ENCODE measurements at places on chromosomes 3 and 15.

DNA sequence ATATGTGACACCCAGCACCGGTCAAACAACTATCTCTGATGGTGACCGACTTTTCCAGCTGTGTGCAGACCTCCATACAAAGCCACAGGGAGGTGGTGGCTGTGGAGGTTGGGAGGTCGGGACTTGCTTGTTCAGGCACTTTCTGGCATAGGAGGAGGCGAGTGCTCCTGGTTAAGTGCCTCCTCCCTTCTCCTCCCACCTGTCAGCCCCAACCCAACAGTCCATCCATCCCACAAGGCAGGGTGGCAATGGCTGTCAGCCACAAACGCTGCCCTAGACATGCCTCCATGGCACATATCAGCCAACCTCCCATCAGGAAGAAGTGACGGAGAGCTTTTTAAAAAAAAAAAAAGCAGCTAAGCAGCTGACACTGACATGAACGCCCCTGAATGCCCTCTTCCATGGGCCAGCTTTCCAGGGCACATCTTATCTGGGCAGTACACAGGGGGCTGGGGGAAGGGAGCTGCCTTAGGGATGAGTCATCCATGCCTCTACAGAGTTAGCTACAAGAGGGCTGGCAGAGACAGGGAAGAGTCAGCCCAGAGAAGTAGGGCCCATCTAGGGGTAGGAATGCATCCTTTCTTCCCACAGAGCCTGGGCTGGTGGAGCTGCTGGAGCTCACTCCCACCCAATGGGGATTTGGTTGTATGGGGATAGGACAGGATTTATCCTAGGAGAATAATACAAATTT lies 41.2 kb downstream of the CCDC12 start:
- DNase-seq: peak; percentile 92

GRCh38 chr15:63037976-63038720 lies 4.4 kb upstream of the TPM1 start:
- DNase-seq: no peak

- DNase-seq: no peak
Observed at GRCh38 chr15:79051029-79051428, 39.6 kb downstream of the RASGRF1 start.

GRCh38 chr15:52233405-52233804 lies 42.2 kb upstream of the GNB5 start:
- DNase-seq: no peak

GRCh38 chr15:75182187-75183131 lies 19.2 kb upstream of the C15orf39 start:
- DNase-seq: no peak

DNA sequence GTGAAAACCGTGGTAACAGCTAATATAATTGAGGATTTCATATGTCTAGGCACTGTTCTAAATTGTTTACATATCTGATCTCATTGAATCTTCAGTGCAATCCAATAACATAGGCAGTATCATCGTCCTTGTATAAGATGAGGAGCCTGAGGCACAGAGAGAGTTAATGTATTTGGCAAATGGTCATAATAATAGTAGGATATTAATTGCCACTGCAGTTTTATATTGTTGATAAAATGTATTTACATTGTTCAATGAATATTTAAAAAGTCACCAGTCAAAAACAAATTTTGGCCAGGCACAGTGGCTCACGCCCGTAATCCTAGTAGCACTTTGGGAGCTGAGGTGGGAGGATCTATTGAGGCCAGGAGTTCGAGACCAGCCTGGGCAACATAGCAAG lies 88.5 kb downstream of the EEFSEC start:
- DNase-seq: no peak

DNA sequence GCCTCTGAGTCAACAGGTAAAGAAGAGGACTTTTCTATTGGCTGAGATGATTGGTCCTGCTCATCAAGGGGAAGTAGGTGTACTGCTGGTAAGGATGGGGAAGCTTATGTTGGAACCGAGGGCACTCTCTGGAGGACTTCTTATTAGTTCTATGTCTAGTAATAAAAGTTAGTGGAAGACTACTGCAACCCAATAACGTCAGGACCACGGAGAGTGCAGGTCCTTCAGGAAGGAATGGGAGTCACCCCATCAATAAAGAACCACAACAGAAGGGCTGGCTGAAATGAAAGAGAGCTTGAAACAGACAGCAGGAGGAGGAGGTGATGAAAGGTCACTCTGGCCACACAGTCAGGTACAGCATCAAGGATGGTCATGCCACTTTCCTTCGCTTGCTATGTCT lies 68.8 kb upstream of the PRR23E start:
- DNase-seq: no peak

GRCh38 chr15:87877114-87877810 lies 379.3 kb downstream of the NTRK3 start:
- DNase-seq: no peak

DNA sequence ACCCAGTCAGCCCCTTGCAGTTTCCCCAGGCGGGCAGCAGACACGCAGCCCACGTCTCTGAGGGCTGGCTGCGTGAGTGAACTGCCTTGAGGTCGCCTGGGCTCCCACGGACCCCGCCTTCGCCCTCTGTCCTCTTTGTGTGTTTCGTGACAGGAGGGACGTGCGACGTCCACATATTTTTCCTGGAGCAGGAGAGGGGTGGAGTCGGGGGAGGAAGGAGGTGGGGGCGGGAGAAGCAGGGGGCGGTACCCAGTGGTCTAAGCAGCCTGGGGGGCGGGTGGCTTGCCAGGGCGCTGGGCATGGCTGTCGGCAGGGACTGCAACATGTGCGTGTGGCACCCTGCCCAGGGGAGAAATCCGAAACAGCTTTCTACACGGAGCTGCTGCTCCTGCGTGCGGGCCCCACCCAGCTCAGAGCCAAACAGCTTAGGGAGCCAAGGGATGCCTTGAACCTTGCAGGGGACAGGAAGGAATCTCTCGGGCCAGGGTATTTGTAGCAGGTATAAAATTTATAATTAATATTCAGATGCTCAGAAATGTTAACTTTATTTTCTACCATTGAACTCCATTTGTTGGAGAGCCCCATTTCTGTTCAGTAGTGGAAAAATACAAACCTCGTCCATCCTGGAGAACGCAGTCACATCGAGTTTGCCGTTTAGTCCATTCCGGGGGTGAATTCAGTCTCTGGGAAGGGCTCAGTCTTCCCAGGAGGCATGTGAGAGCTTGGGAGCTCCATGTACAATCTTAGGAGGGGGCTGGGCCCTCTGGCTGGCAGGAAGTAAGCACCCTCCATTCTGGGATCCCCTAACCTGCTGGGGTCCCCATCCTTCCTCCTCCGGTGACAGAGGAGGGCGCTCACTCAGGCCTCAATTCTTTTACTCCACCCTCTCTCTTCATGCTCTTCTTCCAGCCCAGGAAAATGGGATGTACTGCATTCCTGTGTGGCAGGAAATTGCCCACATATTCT lies 79.1 kb upstream of the MEF2A start:
- peak; percentile 71 for DNase-seq

- peak; percentile 48 for DNase-seq
Observed at GRCh38 chr3:99637368-99638111, 854 bp upstream of the COL8A1 start.

- no peak for DNase-seq
Observed at GRCh38 chr3:78765671-78766485, 1001.9 kb downstream of the ROBO1 start.

- no peak for DNase-seq
Observed at GRCh38 chr3:157922614-157923013, 183.6 kb downstream of the SHOX2 start.

DNA sequence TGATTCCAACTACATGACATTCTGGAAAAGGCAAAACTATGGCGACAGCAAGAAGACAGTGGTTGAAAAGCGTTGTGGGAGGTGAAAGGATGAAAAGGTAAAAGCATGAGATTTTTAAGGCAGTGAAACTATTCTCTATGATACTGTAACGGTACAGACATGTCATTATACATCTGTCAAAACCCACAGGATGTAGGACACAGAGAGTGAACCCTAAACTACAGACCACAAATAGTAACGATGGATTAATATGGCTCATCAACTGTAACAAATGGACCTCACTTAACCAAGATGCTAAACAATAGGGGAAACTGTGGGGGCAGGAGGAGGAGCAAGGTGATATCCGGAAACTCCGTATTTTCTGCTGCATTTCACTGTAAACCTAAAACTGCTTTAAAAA lies 39.1 kb downstream of the MYO9A start:
- DNase-seq: no peak

DNA sequence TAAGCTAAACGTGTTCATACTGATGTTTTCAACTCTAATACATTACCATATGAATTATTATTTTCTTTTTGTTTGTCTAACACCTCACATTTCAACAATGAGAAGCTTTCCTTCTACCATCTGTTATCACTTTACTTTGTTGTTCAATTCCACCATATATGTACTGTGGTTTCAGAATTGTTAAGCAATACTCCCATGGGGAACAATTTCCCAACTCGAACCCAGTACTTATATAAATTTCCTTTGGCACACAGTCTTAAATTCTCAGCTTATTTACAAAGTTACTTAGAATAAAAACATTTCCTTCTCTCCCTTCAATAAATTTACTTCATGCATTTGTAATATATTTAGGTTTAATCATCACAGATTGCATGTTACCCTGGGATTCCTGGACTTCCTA lies 1764.4 kb downstream of the OTOL1 start:
- peak; percentile 8 for DNase-seq

DNA sequence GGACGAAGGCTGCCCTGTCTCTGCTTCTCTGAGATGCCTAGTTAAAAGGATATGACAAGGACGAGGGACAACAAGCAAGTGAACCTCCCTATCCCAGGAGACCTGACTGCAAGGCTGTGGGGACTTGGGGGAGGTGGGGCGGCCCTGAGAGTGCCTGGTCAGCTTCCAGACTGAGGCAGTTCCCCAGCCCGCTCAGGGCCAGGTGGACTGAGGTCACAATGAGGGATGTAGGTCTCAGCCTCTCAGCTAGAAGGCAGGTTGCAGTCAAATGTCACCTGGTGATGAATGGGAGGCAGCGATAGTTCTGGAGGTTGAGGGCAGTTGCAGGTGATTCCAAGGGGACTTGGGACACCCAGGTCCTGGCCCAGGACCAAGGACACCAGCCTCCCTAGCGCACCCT lies 30.6 kb downstream of the TKT start:
- DNase-seq: no peak

GRCh38 chr15:100635406-100636071 lies 33.1 kb downstream of the ASB7 start:
- no peak for DNase-seq

DNA sequence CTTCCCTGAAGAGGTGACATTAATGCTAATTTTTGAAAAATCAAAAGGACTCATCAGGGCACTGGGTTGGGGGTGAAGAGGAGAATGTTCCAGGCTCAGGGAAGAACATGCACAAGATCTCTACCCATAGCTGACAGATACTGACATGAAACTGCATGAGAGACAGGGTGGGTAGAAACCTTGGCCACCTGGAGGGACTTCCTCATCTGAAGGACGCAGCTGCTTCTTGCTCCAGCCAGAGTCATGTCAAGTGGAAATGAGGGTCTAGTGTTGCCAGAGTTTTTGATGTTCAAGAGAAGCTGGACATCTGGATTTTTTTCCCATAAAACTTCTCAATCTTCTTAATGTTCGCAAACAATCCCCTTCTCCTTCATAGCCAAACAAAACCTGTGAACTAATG lies 29.7 kb downstream of the AMOTL2 start:
- DNase-seq: no peak

DNA sequence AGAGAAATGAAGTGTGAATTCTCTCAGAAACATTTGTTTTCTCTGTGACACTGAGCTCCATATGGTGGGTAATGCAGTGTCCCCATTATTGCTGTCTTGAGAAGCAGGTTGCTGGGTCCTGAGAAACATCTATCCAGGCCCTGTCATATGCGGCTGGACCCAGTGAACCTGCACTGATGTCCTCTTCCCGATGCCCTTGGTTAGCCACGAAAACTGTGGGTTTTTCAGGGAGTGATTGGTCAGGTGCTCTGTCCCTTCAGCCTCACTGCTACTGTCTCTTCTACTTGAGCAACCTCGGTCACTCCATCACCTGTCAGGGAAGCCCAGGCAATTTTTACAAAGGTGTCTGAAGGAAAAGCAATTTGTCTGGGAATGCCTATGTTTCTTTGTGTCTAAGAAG lies 77.0 kb downstream of the SLC7A14 start:
- no peak for DNase-seq

GRCh38 chr15:60809375-60809774 lies 330.4 kb upstream of the ICE2 start:
- no peak for DNase-seq

GRCh38 chr15:55250392-55250791 lies 39.2 kb downstream of the RAB27A start:
- peak; percentile 95 for DNase-seq

- peak; percentile 26 for DNase-seq
Observed at GRCh38 chr15:42385206-42385979, 26.1 kb downstream of the CAPN3 start.

DNA sequence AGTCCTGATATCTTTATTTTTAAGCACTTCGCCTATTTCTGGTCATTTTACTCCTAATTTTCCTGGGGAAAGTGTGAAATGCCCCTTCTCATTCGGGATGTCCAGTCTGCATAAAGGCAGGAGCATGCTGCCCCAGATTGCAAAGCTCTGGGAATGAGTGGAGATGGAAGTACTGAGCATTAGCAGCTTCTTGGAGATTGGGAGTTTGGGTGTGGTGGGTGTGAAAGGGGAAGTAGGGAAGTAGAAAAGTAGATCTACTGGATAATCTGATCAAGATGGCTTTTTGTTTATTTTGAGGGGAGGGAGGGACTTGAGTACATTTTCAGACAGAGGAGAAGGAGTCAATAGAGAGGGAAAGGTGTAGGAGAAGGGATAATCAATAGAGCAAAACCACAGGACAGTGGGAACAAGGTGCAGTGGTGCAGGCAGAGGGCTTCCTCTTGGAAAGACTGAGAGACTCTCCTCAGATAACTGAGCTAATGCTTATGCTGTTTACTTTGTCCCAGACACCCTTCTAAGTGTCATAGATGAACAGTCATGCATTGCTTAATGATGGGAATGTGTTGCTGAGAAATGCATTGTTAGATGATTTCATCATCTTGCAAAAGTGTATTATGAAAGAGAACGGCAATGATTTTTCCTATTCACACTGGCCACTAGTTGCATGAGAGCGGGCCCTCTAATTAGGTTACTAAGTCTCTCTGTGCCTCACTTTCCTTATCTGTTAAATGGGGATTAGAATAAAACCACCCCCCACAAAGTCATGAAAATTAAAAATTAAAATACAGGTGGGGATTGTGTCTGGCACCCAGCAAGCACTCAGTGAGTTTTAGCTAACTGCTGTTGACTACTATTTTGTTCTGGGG lies 45.5 kb downstream of the PHLDB2 start:
- DNase-seq: peak; percentile 93

- DNase-seq: no peak
Observed at GRCh38 chr3:101069901-101070798, 76.9 kb upstream of the ABI3BP start.

- DNase-seq: no peak
Observed at GRCh38 chr3:150680562-150680961, 23.2 kb downstream of the ERICH6 start.

- no peak for DNase-seq
Observed at GRCh38 chr3:141795276-141795675, 32.1 kb downstream of the GRK7 start.

DNA sequence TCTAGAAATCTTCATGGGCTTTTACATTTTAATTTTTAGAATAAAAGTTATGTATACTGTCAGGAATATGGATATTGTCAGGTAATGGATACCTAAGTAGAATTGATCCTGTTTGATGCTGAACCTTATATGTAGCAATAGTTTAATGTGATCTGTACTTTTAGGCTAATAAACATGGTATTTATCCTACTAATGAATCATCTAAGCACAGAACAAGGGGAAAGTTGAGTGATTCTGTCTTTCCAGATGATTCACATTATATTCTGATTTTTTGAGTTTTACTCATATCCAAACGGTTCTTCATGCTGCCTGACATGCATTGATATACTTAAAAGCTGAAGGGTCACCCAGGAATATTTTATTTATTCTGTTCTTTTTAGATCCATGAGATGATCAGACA lies 34.5 kb downstream of the FANCI start:
- DNase-seq: no peak
